ENCODE measurements at places on chromosomes 2 and 18.

GRCh38 chr18:29726646-29727045, 1315.9 kb downstream of the DSC3 start:
- no peak for DNase-seq

DNA sequence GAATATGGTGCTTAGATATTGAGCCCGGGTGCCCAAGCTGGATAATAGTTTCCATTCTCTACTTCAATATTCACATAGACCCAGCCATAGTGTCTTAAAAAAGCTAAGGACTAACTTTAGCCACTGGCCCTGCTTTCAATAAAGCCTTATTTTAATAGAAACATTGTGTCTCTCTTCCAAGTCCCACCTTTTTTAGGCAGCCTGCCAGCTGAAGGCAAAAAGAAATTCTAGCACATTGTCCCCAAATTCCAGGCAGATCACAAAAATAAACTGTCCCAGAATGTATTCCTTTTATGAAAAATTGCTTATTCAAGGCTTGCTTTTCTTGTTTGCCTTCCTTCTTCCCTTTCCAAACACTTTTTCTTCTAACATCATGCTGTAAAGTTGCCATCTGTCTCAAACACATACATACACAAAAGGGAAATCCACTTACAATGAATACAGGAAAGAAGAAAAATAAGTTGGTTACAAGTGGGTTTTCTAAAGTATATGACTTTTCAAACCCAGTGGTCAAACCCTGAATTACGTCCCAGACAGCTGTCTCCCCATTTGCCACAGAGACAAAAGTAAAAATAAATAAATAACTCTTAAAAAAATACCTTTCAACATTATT, 778.5 kb downstream of the BCL11A start:
- no peak for DNase-seq

- no peak for DNase-seq
Observed at GRCh38 chr2:239393941-239394340, 6.9 kb downstream of the HDAC4 start.

GRCh38 chr2:10305715-10306114, 3.0 kb downstream of the HPCAL1 start:
- DNase-seq = peak; percentile 79

DNA sequence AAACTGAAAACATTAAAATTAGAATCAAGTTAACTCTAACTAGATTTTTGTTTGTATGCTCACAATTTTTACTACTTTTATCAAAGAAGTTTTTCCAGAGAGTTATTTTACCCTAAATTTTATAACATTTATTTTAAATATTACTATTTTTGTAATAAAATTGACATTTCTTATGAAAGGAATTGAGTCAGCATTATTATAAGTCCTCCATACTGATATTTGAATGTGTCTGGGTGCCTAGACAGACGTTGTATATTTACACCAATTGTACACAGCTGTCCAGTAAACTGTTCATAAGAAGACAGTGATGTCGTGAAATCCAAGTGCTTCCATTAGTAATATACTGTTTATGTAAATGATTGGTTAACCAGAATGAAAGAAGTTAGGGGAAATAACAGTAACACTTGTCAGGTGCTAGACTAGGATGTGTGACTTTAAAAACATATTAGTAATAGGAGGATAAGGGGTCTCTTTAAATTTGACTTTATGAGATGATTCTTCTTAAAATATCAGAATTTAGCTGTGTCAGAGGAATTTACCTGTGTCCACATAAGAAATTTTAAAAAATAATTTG, 73.7 kb downstream of the TANK start:
- DNase-seq = no peak

DNA sequence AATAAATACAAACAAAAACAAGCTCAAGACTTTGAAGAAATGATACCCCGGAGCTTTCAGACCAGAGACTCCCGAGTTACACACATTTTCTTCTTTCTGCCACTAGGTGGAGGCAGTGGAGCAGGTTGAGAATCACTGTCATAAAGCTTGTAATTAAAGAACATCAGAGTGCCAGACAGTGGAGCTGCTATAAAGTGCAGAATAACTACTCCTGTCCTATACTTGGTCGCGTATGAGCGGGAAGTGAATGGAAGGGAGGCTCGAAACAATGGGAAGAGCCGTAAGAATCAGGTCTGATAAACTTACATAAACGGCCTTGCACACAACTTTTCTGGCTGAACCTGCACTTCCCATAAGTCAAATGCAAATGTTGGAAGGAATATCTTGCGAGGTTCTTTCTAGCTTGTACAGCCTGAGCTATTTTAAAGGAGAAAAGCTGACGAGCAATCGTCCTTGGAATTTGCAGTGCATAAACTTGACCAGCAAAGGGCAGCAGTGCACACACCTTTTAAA, 189.0 kb downstream of the RPIA start:
- no peak for DNase-seq

DNA sequence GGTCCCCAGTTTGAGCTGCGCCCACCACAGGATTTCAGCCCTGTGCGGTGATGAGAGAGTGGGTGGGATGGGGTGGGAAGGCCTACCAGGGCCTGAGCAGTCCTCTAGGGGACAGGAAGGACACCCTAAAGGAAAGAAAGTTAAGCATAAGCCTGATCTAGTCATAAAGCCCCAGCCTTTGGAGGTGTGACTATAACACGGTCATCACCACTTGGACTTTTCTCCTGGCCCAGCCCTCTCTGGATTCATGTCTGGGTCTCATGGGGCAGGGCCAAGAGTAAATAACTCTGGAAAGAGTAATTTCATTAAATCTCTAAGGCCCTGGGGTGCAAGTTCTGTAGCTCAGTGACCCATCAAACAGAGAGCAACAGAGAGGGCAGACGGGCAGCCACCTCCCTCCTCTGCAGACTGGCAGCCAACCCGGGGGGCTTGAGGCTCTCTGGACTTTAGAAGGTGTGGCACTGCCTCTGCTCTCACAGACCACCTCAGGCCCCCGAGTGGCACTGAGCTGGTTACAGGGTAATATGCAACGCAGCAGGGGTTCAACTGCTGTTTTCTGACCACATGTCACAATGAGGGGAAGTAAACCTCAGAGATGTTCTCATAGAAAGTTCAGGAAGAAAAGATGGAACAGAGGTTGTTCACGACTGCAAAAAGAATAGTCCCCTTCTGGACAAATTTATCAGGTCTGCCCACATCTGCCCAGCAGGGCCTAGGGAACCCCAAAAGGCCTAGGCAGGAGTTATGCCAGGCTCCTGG, 41.5 kb downstream of the TGFA start:
- DNase-seq = no peak

GRCh38 chr2:46248171-46248570, 49.0 kb upstream of the EPAS1 start:
- DNase-seq = no peak

DNA sequence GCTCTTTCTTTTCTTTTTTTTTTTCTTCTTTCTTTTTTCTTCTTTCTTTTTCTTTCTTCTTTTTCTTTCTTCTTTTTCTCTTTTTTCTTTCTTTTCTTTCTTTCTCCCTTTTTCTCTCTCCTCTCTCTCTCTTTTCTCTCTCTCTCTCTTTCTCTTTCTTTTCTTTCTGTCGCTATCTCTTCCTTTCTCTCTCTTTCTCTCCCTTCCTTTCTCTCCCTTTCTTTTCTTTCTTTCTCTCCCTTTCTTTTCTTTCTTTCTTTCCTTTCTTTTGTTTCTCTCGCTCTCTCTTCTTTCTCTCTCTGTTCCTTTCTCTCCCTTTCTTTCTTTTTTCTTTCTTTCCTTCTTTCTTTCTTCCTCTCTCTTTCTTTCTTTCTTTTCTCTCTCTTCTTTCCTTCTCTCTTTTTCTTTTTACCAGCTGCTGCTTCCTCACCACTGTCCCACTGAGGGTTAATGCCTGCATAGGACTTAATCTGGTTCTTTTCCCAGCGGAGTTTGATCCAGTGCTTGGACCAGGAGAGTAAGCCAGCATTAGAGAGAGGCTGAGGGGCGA, 145.4 kb upstream of the SIX2 start:
- DNase-seq = no peak

- no peak for DNase-seq
Observed at GRCh38 chr18:36505665-36506064, 208.2 kb downstream of the FHOD3 start.

DNA sequence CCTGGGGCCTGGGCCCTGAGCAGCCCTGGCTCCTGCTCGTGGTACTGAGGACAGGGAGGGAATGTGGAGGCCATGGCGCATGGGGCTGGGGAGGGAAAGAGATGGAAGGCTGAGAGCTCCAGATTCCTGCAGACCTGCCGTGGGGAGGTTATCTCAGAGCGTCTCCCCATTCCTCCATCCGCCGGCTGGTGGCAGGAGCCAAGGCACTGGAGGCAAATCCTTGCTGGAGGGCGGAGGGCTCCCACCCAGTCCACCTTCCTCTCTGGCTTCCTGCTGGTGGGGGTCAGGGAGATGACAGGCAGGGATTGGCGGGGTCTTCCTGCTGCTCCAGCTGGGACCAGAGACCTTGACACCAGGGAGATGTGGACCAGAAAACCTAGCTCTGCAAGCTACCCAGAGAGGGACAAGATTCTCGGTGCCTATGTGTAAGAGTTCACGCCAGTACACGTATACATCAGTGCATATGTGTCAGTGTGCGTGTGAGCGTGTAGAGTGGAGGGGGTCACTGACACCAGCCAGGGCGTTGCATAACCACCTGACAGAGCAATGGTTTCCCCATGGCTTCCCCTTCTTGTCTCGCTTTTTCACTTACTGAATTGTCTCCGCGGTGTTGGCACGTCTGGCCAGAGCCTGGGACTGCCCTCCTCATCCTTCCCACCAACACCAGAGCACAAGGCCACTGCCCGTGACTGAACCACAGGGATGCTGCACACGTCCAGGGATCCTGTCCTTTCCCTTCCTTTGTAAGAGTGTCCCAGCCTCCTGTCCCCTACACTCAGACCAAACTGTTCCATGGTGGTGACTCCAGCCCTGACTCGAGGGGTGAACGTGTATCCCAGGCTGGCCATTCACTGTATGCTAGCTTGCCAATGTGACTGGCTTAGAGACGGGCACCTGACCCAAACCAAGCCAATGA, 15.8 kb upstream of the SEMA4C start:
- DNase-seq = no peak

- no peak for DNase-seq
Observed at GRCh38 chr2:164436131-164436530, 185.2 kb downstream of the GRB14 start.
